Hematopoietic multipotent progenitor cell treated with erythropoietin and hydrocortisone succinate and interleukin-3 and kit ligand, for 6 days (in vitro differentiated cells): ENCODE measurements at places on chromosomes 4 and X.

- DNase-seq = peak; percentile 91
These were observed at the start of gene TET2 for GRCh38 chr4:105146276-105147015. Gene TET2 (plus strand): TSS chr4:105146876. CDS start chr4:105233943, 87,067 bp downstream.

DNA sequence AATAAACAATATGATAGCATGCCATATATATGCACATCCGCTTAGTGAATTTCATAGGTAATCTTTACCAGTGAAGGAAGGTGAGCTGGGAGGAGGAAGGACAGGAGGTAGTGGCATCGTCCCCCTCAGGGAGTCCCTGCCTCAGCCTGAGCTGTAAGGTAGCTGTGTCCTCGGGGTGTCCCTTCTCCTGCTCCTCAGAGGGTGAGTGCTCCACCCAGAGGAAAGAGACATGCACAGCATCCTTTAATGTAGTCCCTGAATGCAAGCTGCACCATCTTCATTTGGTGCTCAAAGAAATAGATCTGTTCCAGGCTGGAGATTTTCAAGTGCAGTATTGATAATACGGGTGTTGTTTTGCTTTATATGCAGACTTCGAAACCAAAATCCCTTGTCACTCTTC is 330.4 kb upstream of the SFRP2 start:
- no peak for DNase-seq

- peak; percentile 48 for DNase-seq
These were observed 17.7 kb downstream of the IQSEC2 start for GRCh38 chrX:53263597-53264094.

DNA sequence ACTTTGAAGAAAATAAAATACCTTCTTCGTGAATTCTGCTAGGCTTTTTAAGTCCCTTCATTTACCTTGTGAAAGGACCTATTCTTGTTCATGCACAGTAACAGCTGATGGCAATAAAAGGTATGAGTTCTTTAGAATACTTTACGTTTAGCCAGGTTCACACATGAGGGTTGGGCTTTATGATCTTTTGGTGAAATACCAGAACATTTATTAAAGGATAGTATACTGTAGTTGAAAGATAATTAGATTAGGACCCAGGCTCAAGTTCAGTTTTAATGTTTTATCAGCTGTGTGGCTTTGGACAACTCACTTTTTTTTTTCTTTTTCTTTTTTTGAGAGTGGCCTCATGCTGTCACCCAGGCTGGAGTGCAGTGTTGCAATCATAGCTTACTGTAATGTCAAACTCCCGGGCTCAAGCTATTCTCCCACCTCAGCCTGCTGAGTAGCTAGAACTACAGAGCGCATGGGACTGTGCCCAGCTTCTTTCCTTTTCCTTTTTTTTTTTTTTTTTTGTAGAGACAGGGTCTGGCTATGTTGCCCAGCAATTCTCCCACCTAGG is 28.2 kb upstream of the NEIL3 start:
- DNase-seq = peak; percentile 12

GRCh38 chrX:39811376-39811775 is 286.4 kb downstream of the BCOR start:
- DNase-seq = no peak

GRCh38 chr4:26126994-26127393 is 193.8 kb upstream of the RBPJ start:
- no peak for DNase-seq

DNA sequence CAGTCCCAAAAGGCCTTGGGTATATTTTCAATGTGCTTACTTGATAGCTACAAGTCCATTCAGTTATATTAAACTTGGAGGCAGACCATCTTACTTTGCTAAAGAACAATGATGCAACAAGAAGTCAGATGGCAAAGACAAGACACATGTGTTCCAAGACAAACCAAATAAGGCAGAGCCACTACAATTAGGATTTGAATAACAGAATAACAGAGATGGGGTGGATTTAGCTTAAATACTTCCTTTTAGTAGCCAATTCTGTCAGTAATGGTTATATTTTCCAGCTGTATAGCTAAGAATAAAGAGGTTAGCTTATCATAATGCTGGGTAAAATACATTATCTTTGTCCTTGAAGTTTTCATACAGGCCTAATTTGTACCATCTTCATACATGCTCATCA is 37.7 kb upstream of the FRAS1 start:
- DNase-seq = no peak
